T-helper 17 cell (primary cell): ENCODE measurements at places on chromosomes 13 and 19.

- no peak for DNase-seq
Measured at GRCh38 chr13:48232420-48233045, 473 bp upstream of the ITM2B start.

DNA sequence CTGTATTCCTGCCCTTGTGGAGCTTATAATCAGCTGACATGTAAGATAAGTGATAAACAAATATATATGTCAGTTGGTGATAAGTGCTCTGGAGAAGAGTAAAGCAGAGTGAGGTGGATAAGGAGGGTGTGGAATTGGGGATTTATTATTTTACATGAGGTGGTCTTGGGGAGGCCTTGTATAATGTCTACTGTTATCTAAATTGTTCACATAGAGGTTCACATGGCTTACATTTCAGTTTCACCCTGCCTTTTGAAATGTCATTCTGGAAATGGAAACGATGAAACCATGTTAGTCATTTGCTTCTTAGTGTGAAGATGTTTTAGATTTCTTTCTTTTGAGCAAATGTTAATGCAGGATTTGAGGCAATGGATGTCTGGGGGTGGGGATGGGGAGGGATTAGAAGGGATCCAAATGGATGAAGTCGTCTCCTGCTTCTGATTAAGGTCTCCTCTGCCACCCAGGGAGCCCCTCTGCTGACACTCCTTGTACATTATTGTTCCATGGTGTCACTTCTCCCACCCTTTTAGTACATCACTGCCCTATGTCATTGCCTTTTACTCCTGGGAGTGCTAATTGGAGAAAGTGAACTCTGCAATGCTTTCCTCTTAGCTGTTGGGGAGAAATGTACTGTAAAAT is 14.0 kb downstream of the B3GLCT start:
- DNase-seq: no peak

DNA sequence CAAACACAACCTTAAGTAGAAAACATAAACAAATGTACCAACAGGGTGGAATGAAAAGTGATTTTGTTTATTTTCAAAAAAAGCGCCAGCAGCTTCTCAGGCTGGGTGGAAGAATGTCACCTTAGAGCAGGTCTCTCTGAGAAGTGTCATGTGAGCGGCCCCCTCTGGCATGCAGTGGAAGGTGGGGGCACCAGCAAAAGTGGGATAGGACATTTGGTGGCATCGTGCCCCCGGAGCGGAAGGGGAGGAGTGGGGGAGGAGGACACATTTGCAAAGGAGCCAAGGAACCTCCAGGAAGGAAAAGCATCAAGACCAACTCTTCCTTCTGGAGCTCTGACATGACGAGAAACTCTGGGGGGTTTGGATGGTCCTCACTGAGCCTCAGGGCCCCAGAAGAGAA is 635.3 kb downstream of the UQCRFS1 start:
- DNase-seq: no peak

GRCh38 chr13:78161266-78161665 is 242.6 kb upstream of the EDNRB start:
- no peak for DNase-seq

DNA sequence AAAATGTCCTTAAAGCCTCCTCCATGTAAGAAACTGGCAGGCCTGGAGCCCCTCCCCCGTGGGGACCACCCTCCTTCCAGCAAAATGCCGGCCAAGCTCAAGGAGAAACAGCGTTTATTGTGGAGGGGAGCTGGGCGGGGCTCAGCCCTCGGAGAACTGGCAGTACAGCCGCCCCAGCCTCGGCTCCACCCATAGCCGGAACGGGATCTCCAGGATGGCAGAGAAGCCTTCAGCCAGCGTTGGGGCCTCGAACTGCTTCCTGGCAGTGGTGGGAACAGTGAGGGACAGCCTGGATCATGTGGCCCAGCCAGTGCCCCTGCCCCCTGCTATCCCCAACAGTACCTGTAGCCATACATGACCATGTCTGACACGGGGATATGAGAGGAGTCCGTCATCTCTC is 6.3 kb downstream of the PNKP start:
- no peak for DNase-seq
